AG04450 (cell line): ENCODE measurements at places on chromosomes 4 and X.

DNA sequence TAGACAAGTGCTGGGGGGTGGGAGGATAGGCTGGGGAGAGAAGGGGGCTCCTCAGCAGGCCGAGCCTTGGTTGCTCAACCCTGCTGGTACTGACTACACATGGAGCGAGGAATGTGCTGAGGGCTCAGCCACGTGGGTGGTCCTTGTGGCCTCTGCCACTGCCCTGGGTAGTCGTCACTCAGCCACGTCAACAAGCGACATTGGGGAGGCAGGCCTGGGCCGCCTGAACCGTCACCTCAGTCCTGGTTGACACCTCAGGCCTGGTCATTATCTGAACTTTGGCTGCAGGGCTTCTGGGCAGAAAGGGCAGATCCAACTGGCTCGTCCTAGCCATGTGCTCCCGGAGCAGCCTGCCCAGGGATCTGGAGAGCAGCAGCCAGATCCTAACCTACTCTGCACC, 62.7 kb upstream of the GDPD2 start:
- DNase-seq: no peak

GRCh38 chr4:60562334-60562733, 637.8 kb upstream of the ADGRL3 start:
- DNase-seq: no peak

DNA sequence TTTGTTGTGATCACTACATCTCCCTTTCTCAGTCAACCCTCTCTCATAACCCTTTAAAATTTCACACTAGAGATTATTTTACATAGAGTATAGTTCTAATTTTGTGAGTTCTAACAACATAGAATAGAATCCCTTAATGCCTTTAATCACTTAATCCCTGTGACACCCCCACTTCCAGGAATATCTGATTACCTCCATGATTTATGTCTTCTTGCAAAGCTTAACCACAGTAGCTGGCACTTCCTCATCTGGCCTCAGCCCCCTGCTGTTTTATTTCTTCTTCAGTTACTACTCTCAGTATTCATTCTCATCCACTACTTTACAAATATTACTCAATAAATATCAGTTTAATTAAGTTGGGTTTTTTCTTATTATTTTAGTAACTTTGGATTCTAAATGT, 340.9 kb downstream of the CENPC start:
- no peak for DNase-seq

DNA sequence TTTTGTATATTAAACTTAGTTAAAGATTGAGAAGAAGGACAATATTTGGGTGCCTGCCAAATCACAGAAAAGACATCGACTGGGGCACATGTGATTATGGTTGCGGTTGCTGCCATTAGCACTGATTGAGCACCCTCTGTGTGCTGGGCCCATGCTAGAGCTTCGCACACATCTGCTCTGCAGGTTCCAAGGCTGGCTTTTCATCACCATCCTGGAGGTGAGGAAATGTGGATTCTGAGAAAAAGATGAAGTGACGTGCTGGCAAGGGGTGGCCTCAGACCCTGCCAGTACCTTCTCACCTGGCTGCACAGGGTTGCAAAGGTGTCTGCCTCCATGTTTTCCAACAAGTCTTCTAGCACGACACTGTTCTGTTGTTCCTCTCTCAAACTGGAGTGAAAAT, 134.0 kb downstream of the EVC2 start:
- no peak for DNase-seq

DNA sequence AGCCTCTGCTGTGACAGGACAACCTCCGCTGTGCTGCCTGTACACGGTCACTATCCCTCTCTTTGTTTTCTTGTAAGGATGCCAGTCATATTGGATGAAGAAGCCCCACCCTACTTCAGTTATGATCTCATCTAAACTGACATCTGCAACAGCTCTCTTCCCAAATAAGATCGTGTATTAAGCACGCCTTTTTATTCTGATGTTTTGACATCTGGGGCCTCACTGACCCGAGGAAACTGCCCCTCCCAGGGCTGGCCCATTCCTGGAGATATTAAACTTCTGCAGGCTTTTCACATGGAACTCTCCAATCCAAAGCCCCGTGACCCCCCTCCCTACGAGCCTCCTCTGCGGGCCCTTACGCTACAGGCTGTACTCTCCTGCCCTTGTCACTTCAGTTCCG, 232.0 kb downstream of the ARHGAP10 start:
- no peak for DNase-seq

DNA sequence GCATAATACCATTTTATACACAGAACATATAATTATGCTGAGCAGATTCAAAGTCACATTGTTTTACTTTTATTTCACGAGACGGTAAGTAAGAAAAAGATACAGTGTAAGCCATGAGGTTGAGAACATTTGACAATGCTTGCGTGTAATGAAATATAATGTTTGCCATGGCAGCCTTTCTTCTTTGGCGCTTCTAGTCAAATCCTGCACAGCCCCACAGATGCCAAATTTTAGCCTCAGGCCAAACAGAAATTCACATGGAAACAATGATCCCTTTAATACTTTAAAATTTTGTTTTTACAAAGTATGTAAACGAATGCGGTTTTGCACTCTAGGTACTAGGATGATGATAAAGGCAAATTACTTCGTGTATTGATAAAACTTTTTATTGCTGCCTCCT, 502.7 kb upstream of the SMIM31 start:
- no peak for DNase-seq

GRCh38 chrX:1215123-1215823, 2.8 kb upstream of the CRLF2 start:
- DNase-seq: no peak

GRCh38 chrX:125646195-125646594, 326.5 kb downstream of the TEX13C start:
- DNase-seq: no peak

GRCh38 chr4:176793060-176793605, 411 bp upstream of the VEGFC start:
- DNase-seq: no peak

GRCh38 chr4:87166296-87166854, 54.0 kb downstream of the KLHL8 start:
- no peak for DNase-seq

GRCh38 chr4:165877286-165877685, 4.2 kb downstream of the TLL1 start:
- DNase-seq: no peak

- DNase-seq: no peak
These were observed 4.6 kb upstream of the TIFA start for GRCh38 chr4:112290341-112290740.

DNA sequence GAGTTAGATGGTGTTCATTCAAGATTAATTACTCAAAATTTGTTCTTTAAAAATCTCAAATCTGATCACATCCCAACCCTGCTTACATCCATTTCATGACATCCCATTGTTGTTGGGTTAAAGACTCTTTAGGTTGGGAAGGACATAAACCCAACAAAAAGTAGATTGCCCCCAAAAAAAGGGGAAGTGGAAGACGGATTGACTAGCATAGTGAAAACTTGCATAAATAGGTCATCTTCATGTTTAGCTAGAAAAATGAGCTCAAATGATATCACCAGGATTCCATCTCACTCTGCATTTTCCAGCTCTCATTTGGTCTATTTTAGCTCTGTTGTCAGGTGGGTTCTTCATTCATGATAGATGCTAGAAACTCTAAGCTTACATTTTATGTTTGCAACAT, 18.5 kb upstream of the TET2 start:
- DNase-seq: no peak

DNA sequence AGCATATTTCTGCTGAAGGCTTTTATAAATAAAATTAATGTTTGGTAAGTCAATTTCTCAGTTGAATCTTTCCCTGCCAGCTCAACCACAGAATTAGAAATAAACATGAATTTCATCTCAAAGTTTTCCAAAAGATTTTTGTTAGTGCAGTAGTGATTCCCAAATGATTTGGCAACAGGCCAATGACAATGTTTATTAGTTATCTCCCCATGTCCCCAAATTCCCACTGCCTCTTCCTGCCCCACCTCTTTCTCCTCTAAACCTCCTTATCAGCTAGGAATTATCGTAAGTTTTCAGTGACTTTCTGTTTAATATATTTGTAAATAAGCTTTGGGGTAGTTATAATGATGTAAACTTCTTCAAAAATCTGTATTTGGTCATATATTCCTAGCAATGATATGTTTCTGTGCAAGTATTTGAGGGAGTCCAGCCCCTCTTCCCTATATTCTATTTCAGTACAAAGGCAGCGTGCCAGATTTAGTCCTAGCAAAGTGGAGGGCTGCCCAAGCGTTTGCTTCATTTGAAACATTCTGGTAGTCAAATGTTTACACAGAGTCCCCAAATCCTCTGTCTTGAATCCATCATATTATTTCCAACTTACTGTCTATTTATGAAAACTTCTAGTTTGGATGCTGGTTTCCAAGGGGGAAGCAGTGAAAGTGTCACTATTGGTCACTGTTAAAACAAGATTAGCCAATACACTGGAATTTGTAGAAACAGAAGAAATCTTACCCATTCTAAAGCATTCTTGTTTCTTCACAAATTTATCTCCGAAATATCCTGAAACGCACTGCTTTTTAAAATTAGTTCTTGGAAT, 33.7 kb upstream of the ANKRD50 start:
- DNase-seq: no peak

DNA sequence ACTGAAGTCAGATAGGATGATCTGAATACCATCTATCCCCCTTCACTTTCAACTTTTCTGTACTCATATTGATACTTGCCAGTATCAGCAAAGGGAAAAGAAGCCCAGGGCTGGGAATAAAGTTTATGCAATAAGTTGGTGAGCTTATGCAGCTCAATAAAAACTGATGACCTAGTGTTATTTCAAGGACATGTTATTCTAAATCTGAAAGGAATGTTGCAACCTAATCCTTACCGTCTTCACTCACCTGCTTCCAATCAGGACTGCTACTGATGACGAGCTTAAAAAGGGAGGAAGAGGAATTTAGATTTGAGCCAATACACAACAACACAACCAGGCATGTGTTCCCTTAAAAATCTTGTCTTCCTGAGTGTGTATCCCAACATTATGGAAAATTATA, 419.9 kb downstream of the SPRY1 start:
- DNase-seq: no peak

- no peak for DNase-seq
These were observed 33.8 kb downstream of the NDP start for GRCh38 chrX:43939187-43939926.

DNA sequence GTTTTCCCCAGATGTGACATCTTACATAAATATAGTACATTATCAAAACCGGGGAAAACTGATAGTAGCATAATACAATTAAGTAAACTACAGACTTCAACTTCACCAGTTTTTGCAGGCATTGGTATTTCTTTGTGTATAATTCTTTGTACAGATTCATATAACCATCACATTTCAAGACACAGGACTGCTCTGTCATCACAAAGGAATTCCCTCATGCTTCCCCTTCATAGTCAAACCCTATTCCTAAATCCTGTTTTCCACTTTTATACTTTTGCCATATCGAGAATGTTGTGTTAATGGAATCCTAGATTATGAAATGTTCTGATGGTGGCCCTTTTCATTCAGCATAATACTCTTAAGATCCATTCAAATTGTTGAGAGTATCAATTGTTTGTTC, 36.0 kb downstream of the STIM2 start:
- DNase-seq: peak; percentile 38

DNA sequence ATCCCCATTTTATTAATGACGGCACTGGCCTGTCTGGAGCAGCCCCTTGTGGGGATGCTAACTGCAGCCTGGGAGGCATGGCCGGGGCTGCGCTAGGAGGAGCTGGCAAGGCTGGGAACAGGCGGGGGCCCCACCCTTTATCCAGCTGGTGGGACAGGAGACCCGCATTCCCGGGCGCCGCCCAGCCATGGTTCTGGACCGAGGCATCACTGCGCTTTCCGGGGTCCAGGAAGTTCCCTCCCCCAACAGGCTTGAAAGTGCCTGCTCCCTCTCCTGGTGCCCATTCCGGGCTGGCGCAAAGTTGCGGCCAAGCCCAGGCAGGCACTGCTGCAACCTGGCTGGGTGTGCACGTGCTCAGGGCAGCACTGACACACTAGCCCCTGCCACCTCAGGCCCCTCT, 124.5 kb downstream of the PARM1 start:
- no peak for DNase-seq

DNA sequence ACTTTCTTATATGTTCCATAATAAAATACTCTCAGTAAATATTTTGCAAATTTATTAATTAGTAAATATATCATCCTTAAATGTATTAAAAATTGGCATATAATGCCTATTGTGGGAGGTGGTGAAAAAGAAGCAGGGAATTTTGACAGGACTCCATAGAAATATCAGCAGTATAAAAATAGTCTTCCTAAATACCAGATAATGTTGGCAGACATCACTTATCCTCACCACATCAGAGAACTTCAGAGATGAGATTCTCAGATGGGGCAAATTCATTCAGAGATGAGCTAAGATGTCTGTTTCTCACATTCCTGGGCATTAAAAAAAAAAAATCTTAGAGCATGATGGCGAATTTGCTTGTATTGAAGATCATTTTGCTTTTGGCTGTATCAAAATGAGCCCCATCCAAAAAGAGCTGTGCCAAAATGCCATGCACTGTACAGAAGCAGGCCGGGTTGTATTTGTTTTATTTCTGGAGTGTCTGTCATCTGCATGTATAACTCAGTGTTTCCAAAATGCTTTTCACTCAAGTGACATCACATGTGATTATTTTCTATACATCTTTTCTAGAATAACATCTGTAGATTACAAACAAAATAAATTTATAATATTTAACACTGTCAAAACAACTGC, 41.7 kb downstream of the ATP8A1 start:
- DNase-seq: no peak

GRCh38 chr4:1399508-1400190, 6.6 kb downstream of the NKX1-1 start:
- DNase-seq: no peak

DNA sequence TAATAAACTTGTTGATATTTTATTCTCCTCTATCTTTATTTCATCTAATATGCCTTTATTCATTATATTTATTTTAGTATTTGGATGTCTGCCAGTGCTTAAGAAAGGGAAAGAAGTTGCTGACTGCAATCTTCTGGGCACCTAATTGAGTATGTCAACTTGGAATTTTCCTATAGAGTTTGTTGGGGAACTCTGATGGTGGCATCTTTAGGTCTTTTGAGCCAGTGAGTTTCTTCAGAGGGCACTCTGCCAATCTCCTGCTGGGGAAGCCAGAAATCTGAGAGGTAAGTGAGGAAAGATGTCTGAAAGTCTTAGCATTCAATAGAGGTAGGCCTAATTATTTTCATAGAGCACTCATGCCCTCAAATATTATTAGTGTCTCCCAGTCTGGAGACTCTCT, 475.0 kb downstream of the GABRG1 start:
- DNase-seq: no peak

- DNase-seq: no peak
These were observed 28.3 kb downstream of the CNGA2 start for GRCh38 chrX:151762802-151763201.

GRCh38 chrX:136028383-136028984, 43.2 kb downstream of the SLC9A6 start:
- DNase-seq: no peak

GRCh38 chr4:47031751-47032404, 511 bp downstream of the GABRB1 start:
- no peak for DNase-seq

DNA sequence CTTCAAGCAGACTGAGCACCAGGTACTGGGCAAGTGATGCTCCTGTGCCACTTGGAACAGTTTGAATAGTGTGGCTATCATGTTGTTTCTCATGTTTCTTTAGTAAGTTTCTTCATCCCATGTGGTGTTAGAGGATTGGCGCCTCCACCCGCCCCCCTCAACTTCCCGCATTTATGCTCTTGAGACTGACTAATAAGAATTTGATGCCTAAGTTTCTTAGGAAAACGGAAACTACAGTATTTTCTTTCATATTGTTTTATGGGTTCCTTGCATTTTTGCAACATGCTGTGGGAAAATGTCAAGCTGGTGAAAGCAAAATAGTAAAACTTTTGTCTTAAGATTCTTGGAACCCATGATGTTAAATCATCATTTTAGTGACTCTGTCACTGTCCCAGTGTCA, 101.2 kb upstream of the SLC4A4 start:
- no peak for DNase-seq
